Activated CD4-positive, CD25-positive, alpha-beta regulatory T cell treated with anti-CD3 and anti-CD28 coated beads, Interleukin-2, amount 50 U/mL, for 24 hours (primary cell): ENCODE measurements at places on chromosomes 4 and X.

- ATAC-seq, result no peak
These were observed 89.7 kb upstream of the NDP start for GRCh38 chrX:44062840-44063239.

- no peak for ATAC-seq
These were observed 160.3 kb upstream of the FRG1 start for GRCh38 chr4:189780391-189780790.

- no peak for ATAC-seq
These were observed 44.8 kb downstream of the HMGB2 start for GRCh38 chr4:173289353-173289727.

GRCh38 chr4:87749883-87750282 is 49.5 kb upstream of the IBSP start:
- no peak for ATAC-seq
